Stimulated activated CD4-positive, alpha-beta T cell treated with anti-CD3 and anti-CD28 coated beads, Interleukin-12 subunit alpha, Interleukin-12 subunit beta, amount 100 ng/mL, for 48 hours (primary cell): ENCODE measurements at places on chromosomes 11 and 22.

- peak; percentile 90 for DNase-seq
These were observed at the start of gene CRKL for GRCh38 chr22:20916916-20917810. Gene CRKL, plus strand, starts transcription at chr22:20917407. Its CDS starts 528 bp downstream, at chr22:20917935.

GRCh38 chr11:126341760-126342161 lies 13.7 kb upstream of the ST3GAL4 start:
- DNase-seq, result no peak

DNA sequence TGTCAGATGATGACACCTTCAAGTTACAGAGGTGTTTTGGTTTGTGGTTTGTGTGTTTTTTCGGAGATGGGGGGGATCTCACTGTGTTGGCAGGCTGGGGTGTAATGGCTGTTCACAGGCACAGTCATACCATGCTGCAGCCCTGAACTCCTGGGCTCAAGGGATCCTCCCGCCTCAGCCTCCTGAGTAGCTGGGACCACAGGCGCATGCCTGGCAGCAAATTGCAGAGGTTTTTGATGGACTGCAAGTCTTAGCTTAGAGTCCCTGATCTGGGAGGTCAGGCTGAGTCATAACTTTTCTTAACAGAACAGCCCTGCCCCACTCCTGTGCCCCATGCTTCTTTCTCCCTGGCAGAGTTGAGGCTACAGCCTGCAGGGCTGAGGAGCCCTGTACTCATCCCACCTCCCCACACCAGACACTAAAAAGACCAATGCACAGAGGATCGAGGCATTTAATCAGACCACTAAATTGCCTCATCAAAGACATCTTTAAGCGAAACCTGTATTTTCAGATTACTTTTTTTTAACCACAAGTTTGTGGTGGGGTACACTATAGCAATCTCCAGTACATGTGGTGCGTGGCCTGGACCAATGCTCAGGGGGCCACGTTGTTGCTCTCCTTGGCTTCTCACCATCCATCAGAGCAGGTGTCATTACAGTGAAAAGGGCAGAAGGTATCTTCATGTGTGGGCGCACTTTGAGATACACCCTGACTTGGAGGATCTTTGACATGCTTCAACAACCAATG lies 17.1 kb upstream of the ADORA2A start:
- no peak for DNase-seq

- no peak for DNase-seq
These were observed 44.0 kb downstream of the SOX6 start for GRCh38 chr11:16312233-16312765.

DNA sequence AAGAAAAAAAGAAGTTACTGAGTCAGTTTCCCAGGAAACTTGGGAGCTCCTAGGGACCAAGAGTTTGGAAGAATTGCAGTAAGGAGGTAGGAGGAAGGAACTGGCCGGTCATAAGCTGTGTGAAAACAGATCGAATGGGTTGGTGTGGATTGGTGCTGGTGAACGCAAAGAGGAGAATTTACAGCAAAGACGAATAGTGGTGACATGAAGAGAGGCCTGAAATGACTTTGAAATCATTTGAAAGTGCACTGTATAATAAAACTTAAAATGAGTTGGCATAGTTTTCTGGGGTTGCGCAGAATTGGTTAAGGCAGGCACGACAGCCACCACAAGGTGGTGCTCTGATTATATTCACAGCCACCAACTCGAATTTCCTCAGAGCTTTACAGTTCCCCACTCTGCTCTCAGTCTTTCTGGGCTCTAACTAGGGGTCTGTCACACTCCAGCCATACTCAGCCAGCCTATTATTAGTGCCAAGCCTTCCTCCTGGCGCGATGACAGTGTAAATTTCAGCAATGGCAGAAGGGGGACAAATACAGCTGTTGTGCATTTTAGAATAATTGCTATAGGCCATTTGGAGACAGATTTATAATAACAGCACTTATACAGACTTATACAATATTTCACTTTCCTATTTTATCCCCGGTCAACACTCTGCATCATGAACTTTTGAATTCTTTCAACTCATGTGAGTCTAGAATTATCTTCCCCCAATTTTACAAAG lies 8.3 kb upstream of the HTR3B start:
- no peak for DNase-seq

- no peak for DNase-seq
These were observed 65.6 kb downstream of the CCDC81 start for GRCh38 chr11:86440305-86440716.

DNA sequence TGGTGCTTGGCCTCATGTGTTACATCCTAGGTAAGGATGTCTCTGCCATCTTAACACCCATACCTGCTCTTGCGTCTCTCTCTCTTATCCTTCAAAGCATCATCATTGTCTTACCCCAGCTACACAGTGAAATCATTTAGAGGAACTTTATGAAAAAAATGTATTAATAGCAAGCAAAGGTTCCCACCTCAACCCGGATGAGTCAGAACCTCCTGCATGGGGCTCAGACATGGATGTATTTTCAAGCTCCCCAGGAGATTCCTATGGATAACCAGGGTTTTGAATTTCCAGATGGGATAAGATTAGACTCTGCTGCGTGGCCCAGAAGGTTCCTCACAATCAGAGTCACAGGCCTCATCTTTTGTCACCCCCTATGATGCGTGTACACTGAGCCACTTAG lies 89.1 kb upstream of the NNMT start:
- no peak for DNase-seq

GRCh38 chr22:30662040-30662439 lies 5.6 kb downstream of the DUSP18 start:
- DNase-seq, result no peak

GRCh38 chr22:39150848-39151215 lies 1.6 kb downstream of the CBX7 start:
- DNase-seq, result no peak

DNA sequence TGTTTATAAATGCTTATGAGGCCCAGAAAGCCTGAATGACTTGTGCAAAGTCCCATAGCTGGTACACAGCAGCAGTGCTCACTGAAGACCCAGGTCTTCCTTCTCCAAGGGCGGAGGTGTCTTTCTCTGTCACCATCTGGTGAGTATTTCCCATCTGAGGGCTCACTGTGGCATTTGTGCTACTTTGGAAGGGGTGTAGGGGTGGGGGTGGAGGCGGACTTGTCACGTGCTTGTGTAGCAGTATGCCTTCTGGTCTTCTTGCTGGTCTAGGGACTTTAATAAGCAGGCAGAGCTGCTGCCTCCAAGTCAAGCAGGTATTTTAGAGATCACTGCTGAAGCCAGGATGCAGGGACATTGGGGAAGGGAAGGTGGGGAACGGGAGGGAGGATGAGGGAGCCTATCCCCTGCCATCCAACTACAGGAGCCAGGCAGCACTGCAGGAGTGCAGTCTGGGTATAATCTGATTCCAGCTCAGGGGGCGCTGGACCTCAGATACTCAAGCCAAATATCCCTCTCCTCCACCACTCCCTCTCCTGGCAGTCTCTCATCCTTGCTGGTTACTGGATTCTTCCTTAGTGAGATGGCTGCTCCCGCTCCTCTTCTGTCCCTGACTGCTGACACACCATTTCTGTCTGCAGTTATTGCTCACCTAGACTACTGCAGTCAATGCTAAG lies 3.4 kb downstream of the ABCC8 start:
- DNase-seq, result no peak

DNA sequence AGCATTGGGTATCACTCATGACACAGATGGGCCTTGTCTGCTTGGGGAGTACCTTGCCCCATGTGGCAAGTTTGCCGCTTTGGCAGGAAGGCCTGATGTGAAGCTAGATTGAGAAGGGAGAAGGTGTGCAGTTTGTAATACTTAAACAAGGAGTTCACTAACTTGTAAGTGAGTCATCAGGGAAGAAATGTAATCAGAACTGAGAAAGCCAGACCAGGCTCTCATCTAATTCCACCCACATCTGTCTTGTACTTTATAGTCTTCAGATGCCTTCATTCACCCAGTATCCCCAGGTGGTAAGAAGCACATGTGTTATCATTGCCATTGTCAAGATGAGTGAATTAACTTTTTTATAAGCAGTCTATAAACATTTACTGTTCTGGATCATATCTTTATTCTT lies 116.0 kb upstream of the DDI1 start:
- no peak for DNase-seq

DNA sequence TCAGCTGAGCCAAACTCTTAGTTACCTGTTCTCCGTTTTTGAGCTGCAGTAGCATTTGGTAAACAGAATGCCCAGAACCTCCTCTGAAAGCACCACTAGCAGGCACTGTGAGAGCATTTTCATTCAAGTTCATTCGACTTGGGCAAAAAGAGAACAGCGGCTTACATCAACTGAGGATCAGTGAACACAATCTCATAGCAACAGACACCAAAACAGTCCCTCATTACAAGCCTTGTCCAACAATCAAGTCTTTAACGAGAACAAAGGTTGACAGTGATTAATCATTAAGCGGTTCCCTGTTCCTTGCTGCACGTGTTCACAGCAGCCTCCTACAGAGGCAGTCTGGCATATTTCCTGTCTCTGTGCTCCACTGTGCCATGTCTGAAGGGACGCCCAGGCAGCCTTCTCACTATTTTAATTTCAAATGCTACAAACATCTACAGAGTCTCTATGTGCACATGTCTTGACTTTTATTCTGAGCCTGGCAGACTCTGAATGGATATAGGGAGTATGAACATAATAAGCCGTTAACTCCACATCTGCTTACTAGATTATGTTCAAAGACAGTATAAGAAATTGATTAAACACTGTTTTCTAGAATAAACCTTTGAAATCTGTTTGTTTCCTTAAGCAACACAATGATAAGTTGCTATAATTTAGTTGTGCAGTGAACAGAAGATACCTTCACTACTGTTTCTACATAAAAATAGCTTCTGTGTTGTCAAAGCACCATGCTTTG lies 88.3 kb upstream of the MTMR2 start:
- no peak for DNase-seq

GRCh38 chr22:37627121-37627520 lies 12.3 kb upstream of the SH3BP1 start:
- no peak for DNase-seq

- DNase-seq, result no peak
These were observed 38.7 kb upstream of the CDON start for GRCh38 chr11:126101251-126101929.

DNA sequence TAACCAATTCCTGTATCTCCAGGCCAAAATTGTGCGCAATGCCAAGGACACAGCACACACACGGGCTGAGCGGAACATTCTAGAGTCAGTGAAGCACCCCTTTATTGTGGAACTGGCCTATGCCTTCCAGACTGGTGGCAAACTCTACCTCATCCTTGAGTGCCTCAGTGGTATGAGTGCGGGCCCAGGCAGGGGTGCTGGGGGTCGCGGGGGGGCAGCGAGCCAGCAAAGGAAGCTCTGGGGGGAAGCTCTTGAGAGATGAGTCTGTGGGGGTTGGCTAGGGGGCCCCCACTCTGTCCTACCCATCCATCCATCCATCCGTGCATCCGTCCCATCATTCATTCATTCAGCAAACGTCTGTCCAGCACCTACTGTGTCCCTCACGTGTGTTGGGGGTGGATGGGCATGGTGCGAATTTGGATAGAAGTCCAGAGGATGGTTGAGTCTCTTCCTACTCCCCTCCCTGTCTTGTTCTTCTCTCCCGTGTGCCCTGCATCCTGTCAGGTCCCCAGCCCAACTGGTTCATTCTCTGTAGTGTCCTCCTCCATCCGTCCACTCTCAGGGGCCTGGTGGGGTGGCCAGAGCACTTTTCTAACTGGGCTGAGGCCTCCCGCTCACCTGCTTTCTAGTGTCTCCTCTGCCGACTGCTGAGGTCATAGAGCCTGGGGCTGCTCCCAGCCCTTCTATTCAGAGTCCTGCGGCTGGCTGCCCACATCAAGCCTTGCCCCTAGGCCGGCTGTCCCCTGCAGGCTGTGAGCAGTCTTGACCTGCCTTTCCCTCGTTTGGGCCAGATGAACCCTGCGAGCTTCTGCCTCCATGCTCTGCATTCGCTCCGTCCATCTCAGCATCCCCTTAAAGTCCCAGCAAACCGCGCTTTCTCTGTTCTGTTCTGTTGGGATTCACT lies 3.3 kb downstream of the RPS6KB2 start:
- no peak for DNase-seq

- no peak for DNase-seq
These were observed 110.4 kb upstream of the OR4B1 start for GRCh38 chr11:48106166-48106565.

- no peak for DNase-seq
These were observed 25.2 kb downstream of the C11orf96 start for GRCh38 chr11:43967661-43968060.

DNA sequence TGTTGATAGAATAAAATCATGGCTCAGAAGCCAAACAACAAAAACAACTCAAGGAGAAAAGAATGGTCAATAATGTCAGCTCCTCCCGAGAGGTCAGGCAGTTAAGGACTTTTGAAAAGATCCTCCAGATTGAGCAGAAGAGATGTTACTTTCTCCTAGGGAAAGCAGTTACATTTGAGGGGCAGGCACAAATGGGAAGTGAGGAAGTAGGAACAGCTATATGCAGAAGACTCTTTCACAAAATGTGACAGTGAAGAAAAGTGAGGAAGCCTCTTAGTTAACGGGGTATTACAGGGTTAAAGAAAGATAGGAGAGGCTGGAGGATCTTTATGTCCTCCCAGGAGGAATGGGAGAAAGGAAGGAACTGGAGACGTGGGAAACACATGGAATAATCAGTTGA lies 3.4 kb downstream of the DCHS1 start:
- no peak for DNase-seq

DNA sequence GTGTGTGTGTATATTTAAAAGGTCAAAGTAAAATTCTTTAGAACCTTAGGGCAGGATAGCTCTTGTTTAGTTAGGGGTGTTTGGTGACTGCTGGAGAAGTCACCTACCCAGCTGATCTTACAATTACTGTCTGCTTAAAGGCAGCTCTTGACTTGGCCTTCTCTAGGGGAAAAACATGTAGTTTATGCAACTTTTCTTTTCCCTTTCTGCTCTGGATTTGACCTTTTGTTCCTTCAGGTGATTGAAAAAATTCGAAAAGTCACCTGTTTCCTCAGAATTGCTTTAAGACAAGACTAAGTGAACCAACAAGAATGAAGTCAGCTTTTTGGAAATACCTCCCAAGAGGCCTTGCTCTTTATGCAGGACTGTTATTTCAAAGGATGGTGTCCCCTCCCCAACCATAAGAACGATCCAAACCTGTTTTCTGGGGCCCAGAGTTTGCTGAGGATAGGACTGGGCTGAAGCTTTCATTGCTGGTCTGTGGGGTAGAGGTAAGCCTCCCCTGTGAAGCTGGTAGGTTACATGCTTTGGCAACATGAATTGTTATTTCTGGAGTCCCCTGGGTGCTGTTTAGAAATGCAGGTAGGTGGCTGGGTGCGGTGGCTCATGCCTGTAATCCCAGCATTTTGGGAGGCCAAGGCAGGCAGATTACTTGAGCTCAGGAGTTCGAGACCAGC lies 111.2 kb downstream of the PTPRJ start:
- DNase-seq, result no peak

DNA sequence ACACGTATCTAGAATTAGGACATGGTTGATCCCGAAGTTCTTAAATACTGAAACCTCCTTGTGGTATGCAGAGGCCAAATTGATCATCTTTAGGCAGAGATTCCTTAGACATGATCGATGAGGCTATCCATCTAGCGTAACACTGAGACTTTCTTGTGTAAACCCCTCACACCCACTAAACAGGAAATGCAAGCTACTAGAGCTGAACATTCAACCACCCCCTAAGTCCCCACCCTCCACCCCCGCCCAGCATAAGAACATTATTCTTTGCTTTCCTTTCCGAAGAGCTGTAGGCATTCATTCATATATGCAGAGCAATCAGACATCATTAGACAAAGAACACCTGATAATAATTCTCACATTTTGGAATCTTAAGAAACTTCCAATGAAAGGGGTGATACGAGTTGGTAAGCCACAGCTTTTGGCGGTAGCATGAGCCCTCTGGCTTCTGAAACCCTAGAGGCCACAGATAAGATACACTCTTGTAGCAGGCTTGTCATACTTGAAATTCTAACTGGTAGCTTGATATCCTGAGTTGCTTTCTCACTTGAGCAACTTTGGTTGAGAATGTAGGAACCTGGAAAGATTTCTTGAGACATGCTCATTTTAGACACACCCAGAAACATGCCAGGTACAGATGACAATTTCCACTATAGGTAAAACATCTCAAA lies 42.2 kb downstream of the FLI1 start:
- no peak for DNase-seq
